ENCODE measurements at places on chromosomes 7 and 10. TPM values are rescaled to one million over a fixed set of nuclear protein-coding genes. Genes with fewer than 3 reads are reported as not detected.
A peak's percentile ranks its signal among the peaks of the same experiment; 100 is the strongest.

GRCh38 chr7:114021135-114021534, 102.3 kb upstream of the PPP1R3A start:
- no peak for DNase-seq

GRCh38 chr7:66682350-66683093, 53.8 kb downstream of the KCTD7 start:
- peak; percentile 20 for DNase-seq

DNA sequence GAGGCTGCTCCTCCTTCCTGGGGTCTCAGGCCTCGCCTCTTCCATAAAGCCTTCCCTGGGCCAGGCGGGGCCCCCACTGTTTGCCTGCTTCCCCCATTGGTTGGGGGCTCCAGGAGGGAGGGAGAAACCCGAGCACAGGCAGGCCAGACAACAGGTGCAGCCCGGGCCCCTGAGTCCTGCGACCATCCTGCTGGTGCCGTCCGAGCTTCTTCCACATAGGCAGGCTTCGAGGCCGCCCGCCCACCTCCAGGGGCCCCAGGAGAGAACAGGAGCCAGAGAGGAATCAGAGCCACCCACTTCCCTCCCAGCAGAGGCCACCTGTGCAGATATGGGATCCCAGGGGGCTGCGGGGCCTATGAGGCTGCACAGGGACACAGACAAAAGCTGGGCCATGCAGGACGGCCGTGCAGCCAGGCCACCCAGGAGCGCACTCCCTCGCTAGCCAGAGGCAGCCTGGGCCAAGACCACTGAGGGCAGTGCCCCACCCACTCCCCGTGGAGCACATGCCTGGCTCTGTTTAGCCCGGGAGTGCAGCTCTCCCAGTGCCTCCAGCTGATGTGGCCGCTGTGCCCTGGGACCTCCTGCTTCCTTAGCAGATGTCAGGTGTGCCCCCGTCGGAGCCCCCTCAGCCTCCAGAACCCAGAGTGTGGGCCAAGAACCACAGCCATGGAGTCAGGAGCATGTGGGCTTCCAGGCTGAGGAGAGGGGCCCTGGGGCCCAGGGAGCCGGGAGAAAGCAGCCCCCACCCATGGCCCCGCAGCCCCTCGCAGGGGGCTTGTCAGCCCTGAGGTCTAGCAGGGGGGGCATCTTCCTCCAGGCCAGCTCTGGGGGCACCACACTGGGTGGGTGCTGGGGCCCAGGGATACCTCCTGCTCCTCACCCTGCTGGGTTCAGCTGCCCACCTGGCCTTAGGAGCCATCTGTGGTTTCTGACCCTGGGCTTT, 59.9 kb upstream of the INPP5A start:
- DNase-seq = no peak

DNA sequence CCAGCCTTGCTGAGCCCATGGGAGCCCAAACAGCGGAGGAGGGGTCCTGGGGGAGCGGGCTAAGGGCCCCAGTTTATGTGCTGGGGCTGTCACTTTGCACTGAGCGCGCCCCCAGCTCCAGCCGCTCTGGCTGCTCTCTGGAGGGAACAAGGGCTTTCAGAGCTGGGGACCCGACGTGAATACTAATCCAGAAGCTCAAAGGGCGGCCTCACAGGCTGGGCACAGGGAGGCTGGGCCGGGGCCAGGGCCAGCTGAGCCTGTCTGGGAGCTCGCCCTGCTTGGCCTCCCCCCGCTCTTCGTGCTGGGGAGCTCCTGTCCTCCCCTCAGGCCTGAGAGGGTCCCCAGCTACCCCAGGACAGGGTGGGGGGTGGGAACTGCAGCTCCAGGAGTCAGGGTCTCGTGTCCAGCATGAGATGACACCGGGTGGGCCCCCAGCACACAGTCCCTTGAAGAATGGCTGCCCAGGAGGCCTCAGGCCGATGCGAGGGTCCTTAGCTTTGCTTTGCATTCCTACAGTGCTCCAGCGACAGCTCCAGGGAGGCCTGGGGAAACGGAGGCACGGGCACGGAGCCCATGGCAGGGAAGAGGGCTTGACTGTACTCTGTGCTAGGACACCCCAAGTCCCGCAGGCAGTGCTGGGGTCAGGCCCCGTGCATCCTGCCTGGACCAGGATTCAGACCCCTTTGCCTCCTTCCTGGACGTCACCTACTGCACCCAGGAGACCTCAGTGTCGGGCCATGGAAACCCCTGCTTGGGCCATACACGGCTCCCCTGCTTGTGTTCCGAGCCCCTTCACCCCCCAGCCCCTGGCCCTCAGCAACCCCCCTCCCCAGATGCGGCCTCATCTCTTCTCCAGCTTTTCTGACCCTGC, 5.8 kb upstream of the AMZ1 start:
- no peak for DNase-seq

- DNase-seq = no peak
Observed at GRCh38 chr10:58653139-58653538, 140.5 kb downstream of the BICC1 start.

DNA sequence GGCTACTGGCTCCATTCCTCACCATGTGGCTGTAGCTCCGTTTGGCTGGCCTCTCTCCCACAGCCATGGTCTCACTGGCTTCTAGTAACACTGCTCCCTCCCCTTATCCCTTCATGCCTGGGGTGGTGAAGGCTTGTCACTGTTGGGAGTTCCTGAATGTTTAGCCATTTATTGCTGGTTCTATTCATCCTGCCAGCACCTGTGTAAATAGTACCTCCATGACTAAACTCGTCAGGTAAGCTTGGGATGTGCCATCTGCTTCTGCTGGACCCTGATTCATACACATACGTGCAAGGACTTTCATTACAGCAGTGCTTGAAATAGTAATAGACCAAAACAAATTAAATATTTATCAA, 61.6 kb downstream of the CCDC71L start:
- no peak for DNase-seq

GRCh38 chr7:128697302-128697905, 25.3 kb downstream of the GARIN1A start:
- peak; percentile 83 for DNase-seq

DNA sequence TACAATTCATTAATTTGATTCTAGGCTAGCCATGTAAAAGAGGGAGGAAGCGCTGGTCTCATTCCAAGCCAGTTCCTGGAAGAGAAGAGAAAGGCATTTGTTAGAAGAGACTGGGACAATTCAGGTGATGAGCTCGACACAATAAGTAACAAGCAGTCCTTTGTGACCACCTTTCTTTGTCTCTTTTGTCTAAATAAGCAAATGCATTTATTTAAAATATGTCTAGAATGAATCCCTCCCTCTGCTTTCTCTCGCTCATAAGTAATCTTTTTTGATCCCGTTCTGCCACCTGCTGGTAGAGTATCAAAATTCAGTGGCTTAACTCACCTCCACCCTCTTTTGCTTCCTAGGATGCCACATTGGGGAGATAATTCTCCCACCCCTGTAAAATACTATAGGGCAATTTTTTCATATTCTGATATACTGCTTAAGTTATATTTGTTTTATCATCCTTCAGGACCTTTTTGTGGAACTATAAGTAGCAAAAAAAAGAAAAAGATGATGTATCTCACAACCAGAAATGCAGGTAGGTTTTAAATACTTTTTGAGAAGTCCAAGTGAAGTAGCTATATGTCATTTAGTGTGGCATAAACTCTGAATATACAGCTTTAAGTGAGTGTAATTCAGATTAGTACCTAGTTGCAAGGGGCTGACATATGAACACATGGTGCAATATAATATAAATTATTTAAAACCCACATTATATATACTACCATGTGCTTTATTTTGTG, 91.5 kb downstream of the GSDME start:
- peak; percentile 61 for DNase-seq

- DNase-seq = no peak
Observed at GRCh38 chr7:123652406-123652805, 3.3 kb upstream of the LMOD2 start.

DNA sequence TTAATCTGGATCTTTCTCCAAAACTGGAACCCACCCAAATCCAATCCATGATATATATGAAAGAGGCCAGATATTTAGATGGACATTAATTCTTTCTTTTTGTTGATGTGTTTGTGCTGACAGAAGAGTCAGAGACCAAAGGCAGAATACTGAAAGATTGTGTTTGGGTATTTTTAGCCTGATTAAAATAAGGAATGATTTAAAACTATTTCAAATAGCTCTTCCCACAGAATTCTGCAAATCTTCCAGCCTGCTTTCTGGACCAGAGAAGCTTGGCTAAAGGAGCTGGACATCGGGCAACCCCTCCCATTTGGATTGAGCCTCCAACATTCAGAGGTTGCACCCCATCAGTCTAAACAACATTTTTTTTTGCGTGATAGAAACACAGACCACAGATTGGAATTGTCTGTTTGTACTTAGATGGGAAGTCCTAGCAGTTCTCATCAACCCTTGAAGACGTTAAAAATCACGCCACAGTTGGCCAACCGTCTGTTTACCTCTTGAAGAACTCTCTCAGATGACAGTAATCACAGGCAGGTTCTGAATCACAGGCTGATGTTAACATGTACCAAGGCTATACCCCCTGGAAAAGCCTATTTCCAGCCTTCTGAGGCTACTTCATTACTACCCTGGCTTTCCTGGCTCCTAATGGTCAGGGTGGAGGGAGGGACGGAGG, 155.2 kb upstream of the NRP1 start:
- no peak for DNase-seq

- DNase-seq = no peak
Observed at GRCh38 chr10:33217854-33218253, 116.6 kb downstream of the NRP1 start.

DNA sequence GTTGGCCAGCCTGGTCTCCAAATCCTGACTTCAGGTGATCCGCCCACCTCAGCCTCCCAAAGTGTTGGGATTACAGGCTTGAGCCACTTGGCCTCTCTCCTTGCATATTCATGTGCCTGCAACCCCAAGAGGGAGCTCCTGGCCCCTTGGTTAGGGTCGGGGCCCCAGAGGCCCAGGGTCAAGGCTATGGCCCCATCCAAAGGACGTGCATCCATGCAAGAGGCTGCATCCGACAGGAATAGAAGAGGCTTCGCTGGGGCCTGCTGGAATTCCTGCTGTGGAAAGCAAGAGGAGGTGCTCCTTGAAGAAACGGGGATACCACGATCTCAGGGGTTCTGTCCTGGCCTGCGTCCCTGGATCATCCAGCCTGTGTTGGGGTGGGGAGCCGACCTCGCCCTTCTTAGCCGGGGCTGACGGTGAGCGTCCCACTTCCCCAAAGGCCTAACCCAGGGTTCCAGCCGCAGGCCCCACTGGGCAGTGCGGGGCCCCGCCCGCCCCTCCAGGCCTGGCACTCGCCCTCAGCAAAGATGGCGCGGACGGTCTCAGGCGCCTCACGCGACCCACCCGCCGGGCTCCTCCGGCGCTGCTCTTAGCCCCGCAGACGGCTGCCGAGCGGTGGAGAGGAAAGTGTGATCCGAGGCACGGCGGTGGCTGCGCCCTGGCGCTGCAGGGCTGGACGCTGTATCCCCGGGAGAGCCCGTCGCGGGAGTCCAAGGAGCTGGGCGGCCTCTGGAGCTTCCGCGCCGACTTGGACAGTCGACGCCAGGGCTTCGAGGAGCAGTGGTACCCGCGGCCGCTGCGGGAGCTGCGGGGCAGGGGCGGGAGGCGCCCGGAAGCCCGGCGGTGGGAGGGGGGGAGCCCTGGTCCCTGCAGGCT, 54.7 kb downstream of the ZNF727 start:
- no peak for DNase-seq

- DNase-seq = no peak
Observed at GRCh38 chr7:136874393-136875032, 6.1 kb downstream of the CHRM2 start.

- no peak for DNase-seq
Observed at GRCh38 chr10:116629340-116629739, 8.6 kb downstream of the PNLIPRP2 start.

DNA sequence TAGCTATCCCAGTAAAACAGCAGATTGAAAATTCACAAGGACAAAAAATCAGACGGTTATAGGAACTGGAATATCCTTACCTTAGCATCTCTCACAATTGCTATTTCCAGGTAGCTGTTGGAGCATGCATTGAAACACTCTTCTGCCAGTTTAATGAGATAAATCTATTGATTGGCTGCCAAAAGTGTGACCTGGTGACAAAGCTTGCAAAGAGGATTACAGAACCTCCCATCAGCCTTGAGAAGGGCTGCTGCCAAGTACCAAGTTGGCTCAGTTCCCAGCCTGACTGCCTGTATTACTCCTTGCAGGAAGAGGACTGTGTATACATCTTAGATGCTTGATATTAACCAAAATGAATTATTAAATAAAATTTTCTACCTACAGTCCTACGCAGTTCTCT, 5.1 kb downstream of the PRLHR start:
- DNase-seq = no peak

DNA sequence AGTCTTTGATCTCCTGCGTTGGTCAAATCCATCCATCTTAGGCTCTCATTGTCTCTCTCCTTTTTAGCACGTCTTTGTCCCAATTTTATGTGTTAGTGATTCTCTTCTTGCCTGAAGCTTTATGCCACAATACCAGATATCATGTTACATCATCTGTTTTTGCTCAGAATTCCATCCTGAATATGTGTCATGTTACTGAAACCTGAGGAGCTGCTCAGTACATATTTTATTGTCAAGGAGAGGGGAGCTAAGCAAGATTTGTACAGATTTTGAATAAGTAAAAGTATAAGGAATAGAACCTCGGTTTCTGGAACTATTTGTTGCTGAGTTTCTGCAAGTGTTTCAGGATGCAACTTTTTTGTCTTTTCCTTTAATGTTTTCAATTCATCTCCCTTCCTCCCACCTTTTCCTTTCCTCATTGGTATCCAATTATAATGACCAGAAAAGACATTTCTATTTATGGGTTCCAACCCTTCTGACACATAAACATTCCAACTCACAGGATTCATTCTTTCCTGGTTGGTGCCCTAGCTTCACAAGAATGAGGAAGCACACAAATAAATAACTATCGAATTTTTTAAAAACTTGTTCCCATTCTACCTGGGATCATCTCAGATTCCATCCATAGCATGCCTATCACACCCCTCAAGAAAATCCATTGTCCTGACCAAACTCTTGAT, 291.8 kb downstream of the CRPPA start:
- no peak for DNase-seq

GRCh38 chr10:86314616-86315548, 51.7 kb downstream of the GRID1 start:
- no peak for DNase-seq

GRCh38 chr10:1048732-1049424, at the start of gene IDI1:
IDI1 (minus strand) TSS chr10:1049119; CDS start chr10:1049003, 116 bp downstream.
- DNase-seq = peak; percentile 98

- no peak for DNase-seq
Observed at GRCh38 chr7:32036557-32036956, 33.6 kb downstream of the PDE1C start.

DNA sequence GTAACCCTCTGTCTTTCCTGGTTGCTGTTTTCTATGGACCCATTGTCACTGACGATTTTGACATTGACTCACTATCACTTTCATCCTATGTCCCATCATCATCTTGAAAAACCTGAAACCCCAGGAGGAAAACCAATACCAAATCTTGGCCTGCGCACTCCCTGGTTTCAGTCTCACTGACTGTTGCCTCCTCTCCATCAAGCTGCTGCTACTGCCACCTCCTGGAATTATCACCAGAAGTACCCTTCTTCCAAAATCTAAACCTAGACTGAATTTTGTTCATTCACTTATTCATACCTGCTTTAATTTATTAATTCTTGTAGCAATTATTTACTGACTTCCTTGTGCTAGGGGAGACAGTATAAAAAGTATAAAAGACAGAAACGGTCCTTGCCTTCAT, 44.5 kb upstream of the ACBD5 start:
- peak; percentile 59 for DNase-seq

ARHGAP12 gene
- 4.3 TPM for total RNA-seq

OTUD1 gene
- total RNA-seq = 7.0 TPM

CCDC172 gene
- not detected for total RNA-seq

ACTL6B gene
- total RNA-seq = not detected

EPDR1 gene
- total RNA-seq = 3.4 TPM

MKX gene
- 0.81 TPM for total RNA-seq

AGR3 gene
- not detected for total RNA-seq

FRMD4A gene
- total RNA-seq = 2.1 TPM

NPSR1 gene
- total RNA-seq = not detected

GSTO2 gene
- 2.7 TPM for total RNA-seq

TCAF2 gene
- total RNA-seq = 36.4 TPM
